ENCODE measurements at places on chromosomes 7 and 10.
A peak's percentile ranks its signal among the peaks of the same experiment; 100 is the strongest.

DNA sequence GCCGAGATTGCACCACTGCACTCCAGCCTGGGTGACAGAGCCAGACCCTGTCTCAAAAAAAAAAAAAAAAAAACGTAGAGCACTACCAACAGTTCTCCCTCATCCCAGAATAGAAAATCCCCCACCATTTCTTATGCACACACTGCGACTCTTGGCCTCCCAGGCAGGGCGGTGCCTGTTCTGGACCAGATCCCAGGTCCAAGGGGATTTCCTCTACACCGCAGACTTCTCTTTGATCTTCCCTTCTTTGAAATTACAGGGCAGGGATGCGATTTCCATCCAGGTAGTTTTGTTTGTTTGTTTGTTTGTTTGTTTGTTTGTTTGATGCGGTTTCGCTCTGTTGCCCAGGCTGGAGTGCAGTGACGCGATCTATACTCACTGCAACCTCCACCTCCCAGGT lies 91.8 kb downstream of the SEPTIN14 start:
- DNase-seq: no peak

DNA sequence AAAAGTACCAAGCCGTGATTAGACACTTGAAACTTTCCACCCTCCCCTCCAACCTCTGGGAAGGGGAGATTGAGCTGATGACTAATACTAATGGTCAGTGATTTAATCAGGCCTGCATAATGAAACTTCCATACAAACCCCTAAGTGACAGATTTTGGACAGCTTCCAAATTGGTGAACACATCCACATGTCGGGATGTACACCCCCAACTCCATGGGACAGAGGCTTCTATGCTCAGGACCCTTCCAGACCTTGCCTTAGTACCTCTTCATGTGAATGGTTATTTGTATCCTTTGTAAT lies 4.8 kb downstream of the NUB1 start:
- no peak for DNase-seq

DNA sequence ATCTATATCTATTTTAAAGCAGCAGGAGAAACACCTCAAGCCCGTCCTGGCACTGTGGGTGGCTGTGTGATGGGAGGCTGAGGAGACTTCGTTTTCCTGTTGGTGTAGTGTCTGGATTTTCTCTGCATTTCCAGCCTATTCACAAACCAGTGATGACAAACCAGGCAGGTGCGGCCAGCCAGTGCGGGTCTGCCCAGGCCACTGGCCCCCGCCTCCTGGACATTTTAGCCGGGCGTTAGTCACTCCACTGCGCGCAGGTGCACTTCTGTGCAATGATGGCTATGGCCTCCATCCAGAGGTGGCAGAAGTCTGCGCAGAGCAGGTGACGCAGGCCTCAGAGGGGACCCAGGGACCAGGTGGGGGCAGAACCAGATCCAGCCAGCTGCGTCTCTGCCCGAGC lies 64.9 kb upstream of the PITRM1 start:
- DNase-seq: no peak

DNA sequence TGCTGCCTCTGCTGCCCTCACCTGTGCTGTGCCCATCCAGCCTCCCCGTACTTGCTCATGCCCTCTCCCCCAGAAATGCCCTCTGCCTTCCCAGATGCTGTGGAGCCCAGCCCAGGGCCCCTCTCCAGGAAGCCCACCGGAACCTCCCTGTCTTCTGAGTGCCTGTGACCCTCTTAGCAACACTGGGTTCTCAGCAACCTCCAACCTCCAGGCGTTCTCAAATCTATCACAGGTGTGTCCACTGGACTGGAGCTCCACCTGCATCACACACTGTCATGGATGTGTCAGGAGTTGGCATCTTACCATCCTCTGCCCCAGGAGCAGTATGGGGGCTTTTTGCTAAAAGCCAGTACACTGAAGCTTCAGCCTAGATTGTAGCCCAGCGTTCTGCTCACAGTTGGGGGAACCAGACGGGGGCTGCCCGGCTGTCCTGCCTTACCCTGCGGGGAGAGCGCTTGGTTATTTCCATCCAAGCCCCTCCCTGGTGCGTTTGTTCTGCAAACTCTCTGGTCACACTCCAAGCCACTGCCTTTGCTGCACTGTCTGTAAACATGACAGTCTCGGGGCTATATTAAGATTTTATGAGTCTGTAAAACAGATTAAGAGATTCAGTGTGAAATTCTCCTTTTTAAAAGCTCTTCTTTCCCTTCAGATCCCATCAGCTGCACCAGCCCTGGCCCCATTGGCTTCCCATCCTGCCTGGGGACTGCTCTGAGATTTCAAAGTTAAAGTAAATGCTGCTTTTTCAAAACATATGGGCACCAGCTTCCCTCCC lies 71.3 kb upstream of the CPXM2 start:
- DNase-seq: no peak

DNA sequence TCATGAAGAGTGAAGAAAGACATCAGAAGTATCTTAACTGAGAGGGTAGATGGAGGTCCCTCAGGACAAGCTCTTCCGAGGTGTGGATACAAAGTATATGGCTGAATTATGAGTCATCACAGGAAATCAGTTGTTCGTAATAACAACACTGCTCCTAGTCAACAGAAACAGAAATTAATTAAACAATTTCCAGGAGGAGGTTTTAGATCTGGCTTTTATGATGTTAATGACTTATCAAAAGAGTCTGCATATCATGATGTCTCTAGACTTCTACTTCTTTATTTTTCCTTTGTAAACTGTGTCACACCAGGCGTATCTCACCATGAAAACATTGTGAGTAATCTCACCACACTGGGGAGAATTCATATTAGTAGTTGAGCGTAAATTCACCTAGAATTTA lies 31.2 kb downstream of the OSBPL3 start:
- DNase-seq: no peak

- DNase-seq: no peak
Measured at GRCh38 chr7:128763541-128763940, 12.1 kb downstream of the OPN1SW start.

DNA sequence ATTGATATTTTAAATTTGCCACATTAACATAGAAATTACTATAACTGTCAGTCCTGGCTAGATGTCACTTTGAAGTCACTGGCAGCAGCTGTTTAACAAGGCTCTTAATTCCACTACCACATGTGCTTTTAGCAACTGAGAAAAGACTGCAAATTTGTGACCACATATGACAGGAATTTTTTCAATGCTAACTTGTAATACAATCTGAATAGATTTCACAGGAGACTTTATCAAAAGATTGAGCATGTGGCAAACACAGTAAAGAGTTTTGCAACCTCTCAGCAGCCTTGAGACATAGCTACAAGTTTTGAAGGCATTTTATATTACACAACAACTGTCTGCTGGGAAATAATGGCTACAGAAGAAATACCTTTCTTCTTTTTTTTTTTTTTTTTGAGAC lies 73.0 kb downstream of the MICU1 start:
- DNase-seq: no peak

DNA sequence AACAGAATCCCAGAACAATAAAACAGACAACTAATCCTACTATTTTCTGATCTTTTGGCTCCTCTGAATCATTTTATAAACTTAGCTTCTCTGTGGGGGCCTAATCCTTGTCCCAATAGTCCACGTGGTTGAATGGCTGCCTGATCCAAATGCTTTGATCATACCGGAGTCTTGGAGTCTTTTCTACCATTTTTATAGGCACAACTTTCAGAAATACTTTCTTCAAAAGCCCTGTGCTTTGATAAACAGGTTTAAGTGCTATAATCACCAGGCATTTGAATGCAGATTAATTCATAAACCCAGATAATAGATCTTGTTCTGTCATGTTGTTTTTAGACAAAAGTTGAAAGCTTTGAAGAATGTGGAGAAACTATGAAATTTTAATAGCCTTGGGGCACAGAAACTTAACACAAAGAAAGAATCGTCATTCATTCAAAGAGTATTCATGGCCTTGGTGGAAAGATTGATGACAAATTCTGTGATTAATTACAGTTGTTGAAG lies 163.7 kb downstream of the AHR start:
- DNase-seq: no peak

- DNase-seq: no peak
Measured at GRCh38 chr7:149501651-149502050, 4.0 kb upstream of the ZNF746 start.

- peak; percentile 60 for DNase-seq
Measured at GRCh38 chr10:34666008-34666704, 148.9 kb downstream of the PARD3 start.

GRCh38 chr7:28168393-28169158 lies 12.0 kb downstream of the JAZF1 start:
- DNase-seq: no peak

DNA sequence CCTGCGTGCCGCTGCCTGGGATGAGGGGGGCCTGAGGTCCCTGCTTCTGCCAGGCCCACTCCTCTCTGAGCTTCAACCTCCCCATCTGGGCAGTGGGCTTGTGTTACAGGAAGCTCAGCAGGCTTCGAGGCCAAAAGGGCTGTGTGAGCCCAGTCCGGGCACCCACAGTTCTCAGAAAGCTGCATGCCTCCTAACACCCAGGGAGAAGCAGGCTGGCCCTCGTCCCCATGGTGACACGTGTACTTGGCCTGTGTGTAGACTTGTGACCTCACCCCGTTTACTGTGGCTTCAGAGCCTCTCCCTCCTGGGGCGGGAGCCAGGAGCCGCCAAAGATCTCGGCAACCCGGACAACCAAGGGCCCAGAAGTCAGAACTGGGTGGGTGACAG lies 2.2 kb upstream of the GRIFIN start:
- no peak for DNase-seq
